ENCODE measurements at places on chromosomes 12 and 14.

DNA sequence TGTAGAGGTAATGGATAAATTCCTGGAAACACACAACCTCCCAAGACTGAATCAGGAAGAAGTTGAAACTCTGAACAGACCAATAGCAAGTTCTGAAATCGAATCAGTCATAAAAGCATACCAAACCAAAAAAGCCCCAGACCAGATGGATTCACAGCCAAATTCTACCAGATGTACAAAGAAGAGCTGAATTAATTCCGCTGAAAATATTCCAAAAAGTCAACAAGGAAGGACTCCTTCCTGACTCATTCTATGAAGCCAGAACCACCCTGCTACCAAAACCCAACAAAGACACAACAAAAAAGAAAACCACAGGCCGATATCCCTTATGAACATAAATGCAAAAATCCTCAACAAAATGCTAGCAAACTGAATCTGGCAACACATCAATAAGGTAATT is 81.5 kb downstream of the SLC38A4 start:
- no peak for DNase-seq

- DNase-seq: peak; percentile 77
These were observed 1.2 kb upstream of the SCAF11 start for GRCh38 chr12:45991284-45992249.

- DNase-seq: no peak
These were observed 251.5 kb upstream of the DCN start for GRCh38 chr12:91434081-91434480.

- no peak for DNase-seq
These were observed 143.3 kb upstream of the AVPR1A start for GRCh38 chr12:63294327-63294632.

GRCh38 chr14:62079038-62079437 is 316.8 kb downstream of the SNAPC1 start:
- no peak for DNase-seq

- DNase-seq: no peak
These were observed 16.3 kb downstream of the TESPA1 start for GRCh38 chr12:54968181-54968730.

GRCh38 chr12:106138357-106138632 is 459 bp downstream of the NUAK1 start:
- no peak for DNase-seq

- no peak for DNase-seq
These were observed 5.8 kb downstream of the CCNB1IP1 start for GRCh38 chr14:20327005-20327869.

- DNase-seq: no peak
These were observed 64.5 kb downstream of the NIN start for GRCh38 chr14:50766338-50766886.

GRCh38 chr12:52555577-52555976 is 2.6 kb upstream of the KRT71 start:
- no peak for DNase-seq

DNA sequence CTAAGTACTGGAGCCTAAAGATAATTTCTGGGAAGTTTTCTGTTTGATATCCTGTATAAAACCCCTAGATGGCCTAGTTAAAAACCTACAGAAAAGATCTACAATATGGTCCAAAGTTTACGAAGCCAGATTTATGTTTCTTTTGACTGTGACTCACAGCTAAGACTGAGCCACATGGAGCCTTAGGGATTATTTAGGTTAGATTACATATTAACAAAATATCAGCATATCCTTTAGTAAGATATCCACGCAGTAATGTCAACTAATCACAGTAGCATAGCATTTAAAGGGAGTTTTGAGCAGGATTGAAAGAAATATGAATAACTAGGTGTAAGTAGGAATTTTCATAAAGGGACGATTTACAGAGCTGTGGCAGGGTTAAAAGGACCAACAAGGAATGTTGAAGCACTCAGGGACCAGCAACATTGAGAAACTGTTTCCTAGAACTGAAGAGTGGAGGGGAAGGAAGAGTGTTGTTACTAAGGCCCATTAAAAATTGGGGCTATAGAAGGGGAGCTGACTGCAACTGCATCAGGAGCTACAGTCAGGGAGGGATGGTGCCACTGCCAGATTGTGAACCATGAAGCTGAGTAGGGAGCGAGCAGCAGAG is 155.5 kb downstream of the DACT1 start:
- no peak for DNase-seq

GRCh38 chr12:33156042-33156441 is 259.5 kb upstream of the PKP2 start:
- no peak for DNase-seq

GRCh38 chr12:103011974-103012763 is 54.7 kb downstream of the ASCL1 start:
- DNase-seq: no peak

DNA sequence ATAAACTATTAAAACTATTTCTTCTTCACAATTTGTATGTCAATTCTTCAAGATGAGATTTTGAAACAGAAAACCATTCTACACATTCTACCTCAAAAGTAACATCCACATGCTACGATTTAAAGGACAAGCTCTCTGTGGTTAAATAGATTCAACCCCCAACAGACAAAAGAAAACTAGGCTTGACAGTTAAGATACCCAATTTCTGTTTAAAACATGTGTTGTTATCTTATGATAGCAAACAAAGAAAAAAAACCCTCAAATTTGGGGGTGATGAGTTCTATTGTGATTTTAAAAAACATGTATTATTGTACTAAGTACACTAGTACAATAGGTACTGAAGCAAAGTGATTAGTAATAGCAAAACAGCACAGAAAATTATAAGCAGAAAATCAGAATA is 33.8 kb downstream of the ATF7 start:
- DNase-seq: no peak

DNA sequence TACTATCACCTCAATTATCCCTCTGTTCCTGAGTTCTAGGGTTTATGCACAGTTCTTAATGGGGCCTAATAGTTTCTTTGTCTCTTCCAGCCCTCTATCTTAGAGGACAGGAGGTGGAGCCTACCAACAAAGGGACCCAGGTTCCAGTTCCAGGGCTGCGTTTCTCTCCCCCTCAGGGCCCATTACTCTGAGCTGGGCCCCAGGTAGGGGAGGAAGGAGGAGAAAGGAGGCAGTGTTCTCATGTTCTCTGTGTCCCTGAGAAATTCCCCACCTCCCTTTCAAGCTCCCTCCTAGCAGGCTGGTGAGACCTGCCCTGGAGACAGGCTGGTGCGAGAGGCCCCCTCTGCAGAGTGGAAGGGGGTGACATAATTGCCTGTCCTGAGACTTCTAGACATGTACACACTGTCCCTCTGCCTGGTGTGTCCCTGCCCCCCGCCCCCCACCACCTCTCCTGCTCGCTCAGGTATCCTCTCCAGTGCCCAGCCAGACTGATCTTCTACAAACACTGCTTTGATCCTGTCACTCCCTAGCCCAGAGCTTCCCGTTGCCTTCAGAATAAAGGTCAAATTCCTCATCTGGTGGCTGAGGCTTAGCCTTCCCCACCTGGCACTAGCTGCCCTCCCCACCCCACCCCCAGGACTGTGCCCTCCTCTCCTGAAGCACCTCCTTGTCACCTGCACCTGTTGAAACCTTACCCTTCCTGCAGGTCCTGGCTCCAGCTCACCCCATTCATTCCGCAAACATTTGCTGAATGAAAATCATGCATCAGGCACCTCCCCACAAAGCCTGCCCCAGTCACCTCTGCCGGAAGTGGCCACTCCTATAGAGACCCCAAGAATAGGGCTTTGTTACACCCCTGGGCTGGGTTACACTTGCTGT is 21.1 kb upstream of the KRT8 start:
- DNase-seq: peak; percentile 73

DNA sequence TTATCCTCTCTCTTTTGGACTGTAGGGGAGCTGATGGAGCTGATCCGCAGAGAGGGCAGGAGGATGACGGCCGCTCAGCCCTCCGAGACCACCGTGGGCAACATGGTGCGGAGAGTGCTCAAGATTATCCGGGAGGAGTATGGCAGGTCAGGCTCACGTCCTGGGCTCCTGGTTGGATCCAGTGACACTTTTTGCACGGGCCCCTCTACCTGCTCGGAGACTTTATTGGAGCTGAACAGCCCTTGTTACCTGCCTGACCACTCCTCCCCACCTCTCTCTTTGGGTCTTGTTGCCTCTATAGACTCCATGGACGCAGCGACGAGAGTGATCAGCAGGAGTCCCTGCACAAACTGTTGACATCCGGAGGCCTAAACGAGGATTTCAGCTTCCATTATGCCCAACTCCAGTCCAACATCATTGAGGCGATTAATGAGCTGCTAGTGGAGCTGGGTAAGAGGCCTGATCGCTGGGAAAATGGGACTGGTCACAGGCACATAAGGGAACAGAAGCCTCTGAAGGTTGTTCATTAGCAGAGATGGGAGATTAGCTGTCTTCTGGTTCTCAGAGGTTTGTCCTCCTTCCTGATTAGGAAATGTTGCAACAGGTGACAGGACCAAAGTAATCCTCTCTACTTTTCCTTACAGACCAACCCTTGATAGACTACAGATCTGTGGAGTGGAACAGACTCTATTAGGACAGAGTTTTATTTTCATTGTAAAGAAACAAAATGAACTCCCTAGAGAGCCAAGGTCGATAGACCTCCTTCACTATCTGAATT is 718 bp downstream of the EIF2B2 start:
- DNase-seq: peak; percentile 18

DNA sequence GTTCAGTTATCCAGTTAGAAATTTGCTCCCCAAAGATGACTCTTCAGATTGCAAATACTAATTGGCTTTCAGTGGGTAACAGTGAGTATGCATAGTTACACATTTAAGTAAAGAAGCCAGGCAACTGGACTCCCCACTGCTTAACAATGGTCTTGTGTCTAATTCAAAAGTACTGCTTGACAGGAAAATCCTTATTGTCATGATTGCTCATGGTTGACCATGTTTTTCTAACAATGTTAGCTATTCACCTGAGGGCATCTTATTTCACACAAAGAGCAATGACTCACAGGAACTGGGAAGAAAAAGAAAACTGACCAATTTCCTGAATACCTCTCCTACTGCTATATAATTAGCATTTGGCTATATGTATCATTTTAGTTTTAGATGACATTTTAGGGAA is 33.7 kb upstream of the ALG10B start:
- DNase-seq: no peak

- DNase-seq: no peak
These were observed 51.3 kb downstream of the STX2 start for GRCh38 chr12:130787445-130788410.

DNA sequence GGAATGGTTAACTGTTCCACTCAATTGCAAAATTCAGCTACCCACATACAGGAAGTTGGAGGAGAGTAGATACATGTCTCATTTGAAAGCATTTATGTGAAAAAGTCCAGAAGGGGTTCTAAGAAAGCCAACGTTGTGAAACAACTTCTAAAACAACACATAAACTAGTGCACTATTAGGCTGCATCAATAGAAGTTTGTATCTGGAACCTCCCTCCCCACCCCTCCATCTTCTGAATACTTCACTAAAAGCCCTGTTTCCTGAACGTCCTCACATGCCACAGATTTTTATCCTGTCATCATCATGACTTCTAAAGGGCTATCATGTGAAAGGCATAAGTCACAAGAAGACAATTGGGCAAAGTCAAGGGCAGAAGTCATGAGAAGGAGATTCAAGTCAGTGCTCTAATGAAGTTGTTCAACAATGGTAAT is 5.5 kb downstream of the KRT79 start:
- DNase-seq: no peak

GRCh38 chr12:67666605-67667004 is 18.1 kb downstream of the DYRK2 start:
- DNase-seq: no peak

- no peak for DNase-seq
These were observed 38.4 kb upstream of the MANSC4 start for GRCh38 chr12:27818401-27818918.

DNA sequence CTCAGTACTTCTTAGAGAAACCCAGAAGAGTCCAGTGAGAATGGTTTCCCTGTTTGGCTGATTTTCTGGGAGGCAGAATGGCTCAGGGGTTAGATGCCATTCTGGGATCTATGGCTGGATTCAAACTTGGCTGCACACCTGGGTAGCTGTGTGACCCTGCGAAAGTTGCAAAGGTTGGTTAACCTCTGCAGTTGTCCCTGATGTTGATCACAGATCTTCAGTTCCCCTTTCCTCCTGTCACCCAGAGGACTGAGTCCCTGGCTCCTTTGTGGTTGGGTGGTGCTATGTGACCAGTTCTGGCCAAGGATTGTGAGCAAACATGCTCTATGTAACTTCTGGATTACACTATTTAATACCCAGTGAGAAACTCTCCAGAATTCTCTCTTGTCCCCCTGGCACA is 418.0 kb downstream of the RGS6 start:
- no peak for DNase-seq

- DNase-seq: no peak
These were observed 599 bp upstream of the CPSF6 start for GRCh38 chr12:69238589-69239351.

DNA sequence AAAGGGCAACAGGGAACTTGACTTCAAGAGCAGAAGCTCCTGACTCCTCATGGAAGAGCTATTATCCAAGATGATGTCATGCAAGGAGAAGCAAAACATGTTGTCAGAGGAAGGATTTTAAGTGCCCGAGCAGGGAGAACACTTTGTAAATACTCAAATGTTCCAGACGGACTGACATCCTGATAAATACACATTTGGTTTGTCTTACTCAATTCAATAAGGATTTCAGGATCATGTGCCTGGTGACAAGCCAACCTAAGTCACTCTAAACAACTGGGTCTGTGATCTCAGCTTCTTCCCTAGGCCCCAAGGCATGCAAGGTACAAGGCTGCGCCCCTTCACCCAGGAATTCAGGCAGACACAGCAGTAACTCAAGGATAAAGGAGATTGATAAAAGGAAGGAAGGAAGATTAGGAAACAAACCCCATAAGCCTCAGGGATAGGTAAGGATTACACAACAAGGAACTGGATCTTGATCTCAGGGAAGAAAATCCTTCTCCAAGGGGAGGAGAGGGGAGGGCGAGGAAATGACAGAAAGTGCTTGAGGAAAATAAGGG is 26.8 kb upstream of the CEBPE start:
- no peak for DNase-seq

DNA sequence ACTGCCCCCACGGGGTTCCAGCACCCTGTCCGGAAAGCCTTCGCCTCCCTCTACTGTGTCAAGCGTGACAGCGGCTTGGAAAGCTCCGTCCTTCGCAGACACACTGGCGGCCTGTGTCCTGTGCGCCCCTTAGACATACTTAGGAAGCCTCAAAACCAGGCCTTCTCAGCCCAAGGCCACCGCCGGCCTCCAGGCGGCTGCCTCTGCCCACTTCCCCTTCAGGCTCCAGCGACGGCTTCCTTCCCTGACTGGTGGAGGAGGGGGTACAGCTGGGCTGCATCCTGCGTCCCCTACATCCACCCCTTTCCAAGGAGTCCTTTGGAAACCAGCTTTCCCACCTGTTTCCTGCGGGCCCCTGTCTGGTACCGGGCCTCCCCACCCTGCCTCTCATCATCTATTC is 2.5 kb upstream of the CACNA2D4 start:
- no peak for DNase-seq

GRCh38 chr12:17588968-17589367 is 501.0 kb downstream of the RERGL start:
- DNase-seq: no peak

DNA sequence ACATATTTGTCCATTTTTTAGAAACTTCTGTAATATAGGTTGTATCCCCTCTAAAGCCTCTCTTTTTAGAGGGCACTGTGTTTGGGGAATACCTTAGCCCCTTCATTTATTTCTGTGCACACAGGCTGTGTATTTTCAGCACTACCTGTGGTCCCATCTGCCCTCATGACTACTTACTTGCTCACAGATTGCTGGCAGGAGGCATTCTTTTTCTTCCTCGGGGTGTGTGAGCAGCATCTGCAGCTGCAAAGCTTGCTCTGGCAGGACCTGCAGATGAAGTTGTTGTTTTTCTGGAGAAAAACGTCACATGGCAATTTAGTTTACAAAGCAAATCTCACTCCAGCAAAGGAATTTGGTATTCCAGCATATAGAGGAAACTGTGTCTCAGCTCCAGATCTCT is 24.3 kb downstream of the ANG start:
- DNase-seq: no peak
